Stimulated activated CD4-positive, alpha-beta T cell treated with anti-CD3 and anti-CD28 coated beads, Interleukin-1b, Interleukin-23, amount 100 ng/mL, for 1 hour (primary cell): ENCODE measurements at places on chromosomes 1 and 21.

DNA sequence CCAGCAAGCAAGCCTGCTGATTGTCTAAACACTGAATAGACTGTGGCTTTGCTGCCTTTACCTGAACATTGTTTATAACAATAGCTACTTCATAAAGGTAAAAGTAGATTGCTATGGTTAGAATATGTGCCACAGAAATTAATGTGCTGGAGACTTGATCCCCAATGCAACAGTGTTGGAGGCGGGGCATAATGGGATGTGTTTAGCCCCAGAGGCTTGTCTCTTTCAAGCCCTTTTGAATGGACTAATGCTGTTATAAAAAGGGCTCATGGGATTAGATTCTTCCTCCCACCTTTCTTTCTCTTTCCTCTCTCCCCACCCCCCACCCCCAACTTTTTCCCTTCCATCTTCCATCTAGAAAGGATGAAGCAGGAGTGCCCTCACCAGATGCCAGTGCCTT, 80.2 kb upstream of the PPP2R5A start:
- DNase-seq = no peak

DNA sequence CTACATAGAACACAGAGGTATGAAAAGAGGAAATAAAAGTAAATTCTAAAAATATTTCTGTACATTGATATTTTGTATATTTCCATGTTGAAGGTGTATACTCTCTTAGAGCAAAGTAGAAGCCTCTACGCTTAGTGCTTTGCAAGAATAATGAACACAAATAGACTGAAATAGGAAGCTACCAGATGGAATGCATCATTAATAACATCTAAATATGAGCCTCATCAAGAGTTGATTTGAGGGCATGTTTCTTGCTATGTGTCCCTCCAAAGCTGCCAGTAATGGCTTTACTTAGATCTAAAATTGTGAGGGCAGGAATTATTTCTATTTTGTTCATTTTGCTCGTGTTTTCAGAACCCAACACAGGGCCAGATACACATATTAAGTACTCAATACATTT, 94.4 kb downstream of the KCNT2 start:
- DNase-seq = no peak

GRCh38 chr1:108695535-108695934, 3.4 kb downstream of the PRPF38B start:
- no peak for DNase-seq

DNA sequence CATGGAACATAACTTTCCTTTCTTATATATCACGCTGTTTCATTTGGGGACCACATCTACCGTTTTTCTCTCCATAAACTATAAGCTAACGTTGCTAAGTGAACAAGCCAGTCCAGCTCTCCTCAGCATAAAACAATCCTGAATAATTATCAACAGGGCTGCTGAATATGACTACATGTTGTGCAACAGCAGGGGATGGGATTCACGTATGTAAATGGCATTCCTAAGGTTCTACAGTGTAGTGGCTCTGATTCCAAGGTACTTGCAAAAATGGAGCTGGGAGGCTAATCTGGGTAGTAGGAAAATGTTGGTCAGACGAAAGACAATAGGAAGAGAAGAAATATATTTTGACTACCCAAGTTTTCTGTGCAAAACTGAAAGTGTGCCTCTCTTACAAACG, 262.8 kb downstream of the RWDD3 start:
- no peak for DNase-seq

GRCh38 chr1:200038981-200039848, 11.7 kb downstream of the NR5A2 start:
- no peak for DNase-seq

DNA sequence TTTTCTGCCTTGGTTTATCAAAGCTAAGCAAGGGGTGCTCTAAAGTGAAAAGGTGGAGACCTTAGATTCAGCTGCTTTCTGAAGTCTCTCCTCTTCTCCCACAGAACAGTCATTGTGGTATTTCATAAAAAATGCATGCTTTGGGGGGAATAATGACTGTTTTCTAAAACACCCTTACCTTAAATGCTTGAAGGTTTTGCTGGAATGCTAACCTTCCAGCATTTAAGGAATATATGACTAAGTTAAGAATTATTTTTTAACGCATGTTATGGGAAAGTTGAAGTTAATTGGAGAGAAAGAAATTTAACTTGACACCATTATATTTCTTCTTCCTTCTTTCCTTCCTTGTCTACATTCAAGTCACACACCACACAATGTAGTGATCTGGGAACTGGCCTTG, 162.5 kb downstream of the ROR1 start:
- DNase-seq = no peak

GRCh38 chr1:230307213-230307612, 118.9 kb downstream of the PGBD5 start:
- no peak for DNase-seq

- no peak for DNase-seq
Observed at GRCh38 chr21:32520875-32521735, 64.2 kb downstream of the TCP10L start.

DNA sequence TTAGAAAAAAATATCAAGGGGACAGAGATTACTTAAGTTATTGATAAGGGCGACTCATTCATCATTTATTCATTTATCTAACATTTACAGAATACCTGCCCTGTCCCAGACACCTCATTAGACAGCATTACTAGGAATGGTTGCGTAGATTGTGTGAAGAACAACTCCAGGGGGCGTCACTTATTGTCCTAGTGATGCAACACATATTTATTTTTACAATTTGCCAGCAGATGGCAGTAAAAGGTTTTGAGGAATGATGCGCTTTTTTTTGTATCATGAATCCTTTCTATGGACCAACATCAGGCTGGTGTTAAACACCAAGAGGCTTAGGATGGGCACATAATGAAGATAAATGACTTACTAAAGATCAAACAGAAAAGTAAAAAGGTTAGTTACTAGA, 5.5 kb downstream of the NCAM2 start:
- DNase-seq = no peak

DNA sequence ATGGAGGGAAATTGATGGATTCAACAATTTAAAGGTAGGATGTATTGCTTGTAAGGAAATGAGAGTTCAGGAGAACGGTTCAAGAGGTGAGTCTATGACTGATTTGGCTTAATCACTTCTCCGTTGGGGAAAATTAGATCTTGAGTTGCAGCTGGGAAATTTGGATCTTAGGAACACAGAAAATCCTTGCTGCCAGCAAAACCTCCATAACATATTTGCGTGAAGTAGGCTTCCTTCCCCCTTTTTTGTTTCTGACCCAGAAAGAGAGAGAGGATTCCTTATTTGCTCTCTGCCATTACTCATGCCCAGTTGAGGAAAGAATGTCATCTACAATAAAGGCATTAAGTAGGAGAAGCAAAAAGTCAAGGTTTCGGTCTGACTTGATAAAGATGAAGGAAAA, 73.5 kb upstream of the PDC start:
- no peak for DNase-seq

- no peak for DNase-seq
Observed at GRCh38 chr1:25807480-25808390, 7.7 kb downstream of the SELENON start.

DNA sequence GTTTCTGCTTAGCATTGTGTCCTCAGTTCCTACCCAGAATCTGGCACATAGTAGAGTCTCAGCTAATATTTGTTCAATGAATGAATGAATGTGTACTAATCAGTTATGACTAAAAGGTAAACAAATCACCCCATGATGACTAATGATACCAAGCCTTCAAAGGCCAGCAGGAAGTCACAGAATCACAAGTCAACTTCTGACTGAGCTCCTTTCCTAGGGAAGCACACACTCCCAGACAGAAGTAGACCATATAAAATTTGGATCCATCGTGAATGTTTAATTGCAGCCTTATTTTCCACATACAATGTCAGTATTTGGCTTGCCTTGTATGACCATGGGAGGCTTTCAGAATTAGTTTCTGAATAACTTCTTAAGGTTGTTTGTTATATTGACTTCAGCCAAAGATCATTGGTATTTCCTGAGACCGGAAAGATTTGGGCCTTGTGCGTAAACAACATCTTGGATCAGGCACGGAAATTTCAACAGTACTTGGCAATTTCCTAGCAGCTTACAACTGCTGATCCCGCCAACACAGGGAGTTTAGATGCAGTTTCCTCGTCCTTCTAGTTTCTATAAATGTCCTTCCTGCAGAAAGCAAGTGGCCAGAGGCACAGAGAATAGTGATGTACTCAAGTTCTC, 185.9 kb upstream of the ATP1B1 start:
- DNase-seq = no peak

- DNase-seq = no peak
Observed at GRCh38 chr1:20080441-20081352, 10.7 kb downstream of the PLA2G5 start.

GRCh38 chr1:121517586-121518230, 332.9 kb downstream of the SRGAP2C start:
- no peak for DNase-seq

GRCh38 chr1:204080163-204080903, 7.4 kb downstream of the SOX13 start:
- DNase-seq = no peak
